ENCODE measurements at places on chromosomes 4 and X.
A peak's percentile ranks its signal among the peaks of the same experiment; 100 is the strongest.

DNA sequence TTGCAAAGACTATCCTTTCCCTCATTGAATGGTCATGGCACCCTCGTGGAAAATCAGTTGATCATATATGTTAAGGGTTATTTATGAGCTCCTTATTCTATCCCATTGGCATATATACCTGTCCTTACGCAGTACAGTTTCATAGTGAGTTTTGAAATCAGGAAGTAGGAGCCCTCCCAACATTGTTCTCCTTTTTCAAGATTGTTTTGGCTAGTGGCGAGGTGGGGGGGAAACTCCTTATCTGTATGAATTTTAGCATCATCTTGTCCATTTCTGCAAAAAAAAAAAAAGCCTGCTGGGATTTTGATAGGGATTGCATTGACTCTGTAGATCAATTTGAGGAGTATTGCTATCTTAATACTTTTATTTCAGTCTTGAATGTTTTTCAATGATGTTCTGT lies 2.5 kb upstream of the USP9X start:
- DNase-seq = no peak

DNA sequence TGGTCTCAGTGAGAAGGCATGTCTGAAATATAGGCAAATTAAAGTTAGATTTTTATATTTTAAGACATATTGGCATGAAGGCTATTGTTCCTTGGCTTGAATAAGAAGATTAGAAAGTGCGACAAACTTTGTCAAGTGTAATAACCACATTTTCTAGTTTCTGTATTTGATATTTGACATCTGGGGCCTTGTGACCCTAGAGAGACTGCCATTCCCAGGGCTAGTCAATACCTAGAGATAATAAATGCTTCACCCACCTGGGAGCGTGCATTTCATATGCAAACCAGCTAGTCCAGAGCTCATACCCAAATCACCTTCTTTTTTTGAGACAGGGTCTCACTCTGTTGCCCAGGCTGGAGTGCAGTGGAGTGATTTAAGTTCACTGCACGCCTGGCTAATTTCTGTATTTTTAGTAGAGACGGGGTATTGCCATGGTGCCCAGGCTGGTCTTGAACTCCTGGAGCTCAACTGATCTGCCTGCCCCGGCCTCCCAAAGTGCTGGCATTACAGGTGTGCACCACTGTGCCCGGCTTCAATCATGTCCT lies 62.6 kb downstream of the COQ2 start:
- DNase-seq = no peak

- no peak for DNase-seq
These were observed 12.5 kb downstream of the RELL1 start for GRCh38 chr4:37673538-37674192.

GRCh38 chr4:1299301-1299860 lies 9.7 kb downstream of the MAEA start:
- no peak for DNase-seq

GRCh38 chr4:26647523-26648224 lies 63.8 kb downstream of the TBC1D19 start:
- no peak for DNase-seq

DNA sequence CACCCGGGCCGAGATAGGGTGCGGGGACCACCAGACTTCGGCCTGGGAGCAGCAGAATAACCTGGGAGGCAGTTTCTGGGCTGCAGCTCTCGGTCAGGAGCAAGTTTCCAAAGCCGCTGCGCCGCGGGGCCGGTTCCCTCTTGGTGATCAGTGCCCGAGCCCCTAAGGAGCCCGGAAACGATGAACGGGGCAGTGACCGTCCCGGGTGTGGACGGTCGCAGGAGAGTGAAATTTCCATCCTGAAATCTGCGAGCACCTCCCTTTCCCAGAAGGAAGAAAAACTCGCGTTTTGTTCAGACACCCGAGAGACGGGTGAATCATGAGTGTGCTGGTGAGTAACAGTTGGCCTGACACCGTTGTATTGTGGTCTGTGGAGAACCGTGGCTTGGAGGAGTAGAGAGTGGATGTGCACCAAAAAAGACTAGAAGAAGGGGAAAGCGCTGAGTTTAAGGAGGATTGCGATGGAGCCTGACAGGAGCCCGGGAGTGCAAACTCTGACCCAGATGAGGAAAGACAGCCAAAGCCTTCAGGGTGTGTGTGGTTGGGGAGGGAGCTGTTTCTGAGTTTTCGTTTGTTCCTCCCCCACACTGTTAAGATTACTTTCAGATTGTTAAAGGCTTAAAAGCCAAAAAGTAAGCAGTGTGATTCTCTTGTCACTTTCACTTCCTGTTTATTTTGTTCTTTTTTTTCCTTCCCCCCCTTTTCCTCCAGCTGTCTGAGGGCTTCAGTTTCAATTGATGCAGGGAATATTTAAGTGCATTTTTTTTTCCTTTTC lies 828 bp downstream of the MCUB start:
- peak; percentile 39 for DNase-seq

- DNase-seq = no peak
These were observed 37.3 kb downstream of the PSAPL1 start for GRCh38 chr4:7397206-7398103.

DNA sequence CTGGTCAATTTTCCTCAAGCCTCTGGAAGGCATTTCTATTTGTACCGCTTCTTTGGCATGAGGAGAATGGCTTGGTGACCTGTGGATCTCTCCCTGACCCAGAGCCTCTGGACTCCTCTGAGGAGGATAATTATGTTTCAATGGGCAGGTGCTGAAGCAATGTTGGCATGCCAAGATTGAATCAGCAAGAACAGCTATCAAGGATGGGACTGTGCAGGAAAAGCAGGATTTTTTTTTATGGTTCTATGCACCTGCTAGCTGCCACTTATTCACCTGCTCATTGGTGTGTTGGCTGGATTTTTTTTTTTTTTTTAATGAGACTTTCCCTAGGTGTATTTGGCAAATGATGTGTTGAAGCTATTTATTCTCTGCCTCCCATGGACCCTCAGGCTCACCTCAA lies 821.2 kb downstream of the RPA4 start:
- no peak for DNase-seq

DNA sequence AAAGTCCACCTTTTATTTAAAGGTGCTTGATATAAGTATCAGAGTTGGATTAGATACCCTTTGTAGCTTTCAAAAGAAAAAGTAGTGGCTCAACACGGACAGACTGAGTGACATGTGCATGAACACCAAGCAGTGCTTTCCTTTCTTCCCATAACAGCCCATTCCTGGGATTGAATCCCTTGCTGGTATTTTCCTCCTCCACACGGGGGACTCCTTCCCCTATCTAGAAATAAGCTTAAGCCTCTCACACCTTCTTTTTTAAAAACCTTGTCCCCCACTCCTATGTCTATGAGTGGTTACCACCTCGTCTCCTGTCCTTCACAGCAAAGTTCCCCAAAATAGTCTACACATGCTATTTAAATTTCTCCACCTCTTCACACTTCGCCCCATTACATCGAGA lies 5.1 kb downstream of the AP1S2 start:
- no peak for DNase-seq

DNA sequence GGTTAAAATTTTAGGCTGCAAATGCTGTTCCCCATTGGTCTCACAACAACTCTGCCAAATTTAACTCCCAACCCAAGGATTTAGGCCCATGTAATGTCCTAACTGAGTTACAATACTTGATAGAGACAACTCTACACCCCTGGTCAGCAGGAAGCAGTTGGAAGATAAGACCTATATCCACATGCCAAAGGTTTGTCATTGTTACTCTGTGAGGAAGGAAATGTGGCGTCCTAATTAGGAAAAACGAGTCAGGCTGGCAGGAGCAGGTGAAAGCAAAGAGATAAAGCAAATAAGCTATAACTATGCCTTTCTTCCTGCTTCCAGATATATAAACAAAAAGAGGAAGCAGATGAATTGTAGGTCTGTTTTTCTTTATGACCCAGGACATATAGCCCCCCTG lies 69.1 kb downstream of the SPIN4 start:
- DNase-seq = no peak

- DNase-seq = no peak
These were observed 62.9 kb downstream of the HAUS3 start for GRCh38 chr4:2178986-2179385.

- DNase-seq = no peak
These were observed 38.1 kb upstream of the CXCL13 start for GRCh38 chr4:77567549-77567948.

GRCh38 chrX:46836701-46837557 lies at the start of gene RP2:
Gene RP2 (plus strand): TSS chrX:46837043. CDS start chrX:46837101, 58 bp downstream.
- peak; percentile 75 for DNase-seq

- DNase-seq = no peak
These were observed 668.1 kb upstream of the CPEB2 start for GRCh38 chr4:14334166-14334565.

DNA sequence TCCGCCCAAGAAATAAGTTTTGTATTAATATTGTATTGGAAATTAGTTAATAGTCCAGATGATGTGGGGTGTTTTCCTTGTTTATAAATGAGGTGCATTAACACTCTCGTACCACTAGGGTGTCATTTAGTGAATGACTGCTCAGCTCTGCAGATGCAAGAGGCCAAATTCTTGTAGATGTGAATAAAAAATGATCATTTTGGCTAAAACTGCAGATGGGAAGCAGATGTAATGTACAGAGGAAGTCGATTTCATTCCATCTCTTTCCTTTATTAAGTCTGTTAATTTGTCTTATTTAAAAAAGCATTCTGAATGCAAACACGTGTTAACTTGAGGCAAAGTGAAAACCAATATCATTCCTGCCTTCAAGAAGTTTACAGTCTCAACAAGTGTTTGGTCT lies 108.1 kb downstream of the DHX15 start:
- no peak for DNase-seq

DNA sequence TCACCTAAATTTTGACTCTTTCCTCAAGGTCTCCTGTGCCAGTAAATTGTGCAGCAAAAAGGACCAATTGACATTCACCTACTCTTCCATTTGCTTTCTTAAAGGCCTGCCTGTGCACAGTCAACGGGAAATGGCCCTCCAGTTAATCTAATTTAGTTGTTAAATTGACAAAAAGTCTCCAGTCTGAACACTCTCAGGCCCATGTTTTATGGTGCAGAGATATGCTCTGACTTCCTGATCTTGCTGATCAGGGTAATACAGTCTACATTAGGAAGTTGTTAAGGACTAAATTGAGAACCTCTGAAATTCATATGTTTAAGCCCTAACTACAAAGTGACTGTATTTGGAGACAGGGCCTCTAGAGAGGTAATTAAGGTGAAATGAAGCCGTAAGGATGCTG lies 133.6 kb upstream of the IL15 start:
- DNase-seq = no peak

- no peak for DNase-seq
These were observed 16.4 kb upstream of the NKRF start for GRCh38 chrX:119622356-119623232.

DNA sequence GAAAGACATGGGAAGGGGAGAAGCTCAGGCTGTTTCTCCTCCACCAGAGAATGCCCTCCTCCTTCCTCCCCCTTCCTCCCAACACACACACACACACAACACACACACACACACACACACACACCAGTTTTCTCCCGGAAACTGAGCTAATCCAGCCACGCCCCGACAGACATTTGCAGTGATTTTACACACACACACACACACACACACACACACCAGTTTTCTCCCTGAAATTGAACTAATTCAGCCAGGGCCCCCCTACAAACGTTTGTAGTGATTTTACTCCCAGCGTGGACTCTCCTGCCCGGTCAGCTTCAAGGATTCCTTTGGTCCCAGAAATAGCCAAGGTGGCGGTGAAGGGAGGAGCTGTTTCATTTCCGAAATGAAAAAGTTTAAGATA lies 32.9 kb upstream of the STX18 start:
- no peak for DNase-seq

- DNase-seq = no peak
These were observed 381.2 kb upstream of the IGFBP7 start for GRCh38 chr4:57491388-57491787.

Measured in activated CD8-positive, alpha-beta memory T cell treated with anti-CD3 and anti-CD28 coated beads for 4 hours (primary cell).